Activated CD8-positive, alpha-beta memory T cell treated with anti-CD3 and anti-CD28 coated beads, Interleukin-2, amount 50 U/mL, for 48 hours (primary cell): ENCODE measurements at places on chromosomes 6 and 20.

DNA sequence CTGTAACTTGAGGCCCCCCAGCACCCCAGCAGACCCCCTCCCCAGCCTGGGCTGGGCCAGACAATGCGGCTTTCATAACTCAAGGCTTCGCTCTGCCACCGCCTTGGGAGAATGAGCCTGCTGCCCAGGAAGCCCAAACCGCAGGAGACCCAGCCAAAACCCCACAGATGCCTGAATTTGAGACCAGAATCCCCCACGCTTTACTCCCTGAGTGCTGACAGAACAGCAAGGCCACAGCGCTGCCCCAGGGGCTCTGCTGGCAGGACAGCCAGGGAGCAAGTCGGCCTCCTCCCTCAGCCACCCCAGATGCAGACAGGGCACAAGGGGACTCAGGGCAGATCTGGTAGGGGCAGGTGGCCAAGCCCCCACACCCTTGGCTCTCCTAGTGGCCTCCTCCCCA is 2.2 kb downstream of the MDFI start:
- DNase-seq, result no peak

DNA sequence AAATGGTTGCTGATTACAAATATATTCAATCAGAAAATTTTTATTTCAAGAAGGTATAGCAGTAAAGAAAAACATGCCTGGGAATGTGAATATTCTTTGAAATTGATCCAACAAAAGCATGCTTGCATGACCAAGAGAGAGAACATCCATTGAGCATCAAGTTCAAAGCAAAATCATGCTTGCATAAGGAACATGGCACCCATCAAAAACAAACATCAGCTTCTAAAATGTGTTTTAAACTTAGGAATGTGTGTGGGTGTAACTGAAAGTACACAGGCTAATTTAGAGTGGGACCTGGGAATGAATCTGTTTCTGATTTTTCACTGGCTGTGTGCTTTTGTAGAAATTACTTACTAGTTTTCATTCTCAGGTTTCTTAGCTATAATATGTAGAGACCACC is 5.6 kb downstream of the SLC17A5 start:
- DNase-seq, result no peak

DNA sequence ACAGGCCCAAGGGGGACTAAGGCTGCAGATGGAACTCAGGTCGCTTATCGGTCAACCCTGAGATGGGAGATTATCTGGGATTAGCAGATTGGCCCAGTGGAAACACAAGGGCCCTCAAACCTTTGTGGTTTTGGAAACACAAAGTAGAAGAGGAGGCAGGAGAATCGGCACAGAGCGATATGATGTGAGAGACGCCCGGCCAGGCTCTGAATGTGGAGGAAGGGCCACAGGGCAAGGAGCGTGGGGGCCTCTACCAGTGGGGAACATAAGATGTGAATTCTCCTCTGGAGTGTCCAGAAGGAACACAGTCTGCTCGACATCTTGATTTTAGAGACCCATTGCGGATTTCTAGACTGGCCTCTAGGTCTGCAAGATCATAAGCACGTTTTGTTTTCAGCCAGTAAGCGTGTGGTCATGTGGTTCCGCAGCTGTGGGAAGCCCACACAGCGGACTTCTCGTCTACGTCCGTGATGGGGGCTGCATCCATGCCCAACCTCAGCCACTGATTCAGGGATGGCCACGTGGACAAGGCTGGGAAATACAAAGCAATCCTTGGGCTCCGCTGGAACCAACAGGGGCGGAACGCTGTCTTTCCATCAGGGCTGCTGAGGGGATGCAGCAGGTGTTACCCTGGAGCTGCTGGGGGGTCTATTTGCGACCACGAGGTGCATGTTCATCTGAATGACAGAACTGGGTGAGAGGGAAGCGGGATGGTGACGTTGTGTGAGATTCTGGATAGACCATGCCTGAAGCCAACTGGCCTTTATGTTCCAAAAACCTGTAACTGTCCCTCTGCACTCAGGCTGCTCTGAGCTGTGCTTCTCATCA is 127.6 kb upstream of the PMEPA1 start:
- peak; percentile 40 for DNase-seq

- DNase-seq, result no peak
Measured at GRCh38 chr6:140478631-140479030, 1104.2 kb upstream of the CITED2 start.

GRCh38 chr6:110949679-110950285 is 8.7 kb upstream of the GTF3C6 start:
- no peak for DNase-seq

DNA sequence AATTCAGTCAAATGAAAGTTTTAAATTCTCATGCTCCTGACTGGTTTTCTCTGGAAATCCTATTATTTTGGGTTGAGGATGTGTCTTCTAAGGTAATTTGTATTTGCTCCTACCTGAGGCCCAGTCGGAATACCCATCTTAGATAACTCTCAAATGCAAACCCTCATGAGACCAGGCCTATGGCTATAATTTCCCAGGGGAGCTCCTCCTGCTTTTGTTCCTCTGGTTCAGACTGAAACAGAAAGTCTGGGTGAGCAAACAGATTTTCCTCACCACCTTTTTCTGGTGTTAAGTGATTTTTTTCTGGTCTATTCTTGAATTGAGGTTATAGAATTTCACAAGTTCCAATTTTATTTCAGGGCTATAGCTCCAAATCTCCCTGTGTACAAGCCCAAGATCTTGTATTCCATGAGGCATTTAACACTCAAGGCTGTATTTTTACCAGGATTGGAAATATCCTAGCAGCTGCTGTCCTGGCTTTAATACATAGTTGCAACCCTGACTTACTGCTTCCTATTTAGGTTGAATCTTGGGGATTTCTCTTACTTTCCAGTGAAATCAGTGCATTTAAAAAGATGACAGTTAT is 169.1 kb upstream of the PTCHD4 start:
- no peak for DNase-seq

GRCh38 chr6:166627033-166627874 is at the start of gene RPS6KA2:
Gene RPS6KA2, minus strand, starts transcription at chr6:166627251. Its CDS starts 232 bp downstream, at chr6:166627019.
- DNase-seq, result peak; percentile 99

GRCh38 chr6:33819021-33819420 is 15.2 kb upstream of the MLN start:
- DNase-seq, result no peak

DNA sequence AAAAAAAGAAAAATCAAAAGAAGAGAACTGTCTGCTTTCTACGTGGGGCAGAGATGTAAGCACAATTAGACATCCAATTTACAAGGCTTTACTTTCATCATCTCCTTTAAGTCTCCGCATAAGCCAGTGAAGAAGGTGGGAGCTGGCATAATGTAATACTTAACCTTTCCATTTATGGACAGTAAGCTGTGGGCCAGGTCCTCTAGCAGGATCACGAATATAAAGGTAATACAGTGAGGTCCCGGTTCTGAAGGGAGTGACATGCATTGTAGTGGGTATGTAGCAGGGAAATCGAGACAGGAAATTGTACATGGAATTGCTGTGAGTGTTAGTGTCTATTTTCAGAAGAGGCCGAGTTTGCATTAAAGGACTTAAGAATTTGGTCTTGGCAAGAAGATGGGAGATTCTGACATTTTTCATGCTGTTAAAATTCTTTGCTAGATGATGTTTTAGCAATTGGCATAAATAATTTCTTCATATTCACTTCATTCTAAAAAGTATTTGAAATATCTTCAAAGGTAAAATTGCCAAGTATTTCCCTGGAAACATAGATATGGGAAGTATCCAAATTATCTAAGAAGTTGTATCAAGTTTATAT is 20.4 kb upstream of the POPDC3 start:
- DNase-seq, result no peak

DNA sequence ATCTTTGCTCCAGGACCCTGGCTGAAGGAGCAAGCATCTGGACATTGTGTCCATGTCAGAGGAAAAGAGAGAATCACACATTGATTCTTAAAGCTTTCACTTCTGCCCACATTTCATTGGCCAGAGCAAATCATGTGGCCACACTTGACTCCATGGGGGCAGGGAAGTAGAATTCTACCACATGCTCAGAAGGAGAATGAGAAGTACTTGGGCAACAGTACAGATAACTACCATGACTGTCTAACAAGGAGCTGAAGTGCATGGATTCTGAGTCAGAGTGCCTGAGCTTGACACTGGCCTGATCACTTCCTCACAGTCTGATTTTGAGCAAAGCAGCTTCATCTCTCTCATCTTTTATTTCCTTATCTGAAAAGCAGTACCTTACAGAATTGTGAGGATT is 38.6 kb downstream of the GHRH start:
- DNase-seq, result no peak

DNA sequence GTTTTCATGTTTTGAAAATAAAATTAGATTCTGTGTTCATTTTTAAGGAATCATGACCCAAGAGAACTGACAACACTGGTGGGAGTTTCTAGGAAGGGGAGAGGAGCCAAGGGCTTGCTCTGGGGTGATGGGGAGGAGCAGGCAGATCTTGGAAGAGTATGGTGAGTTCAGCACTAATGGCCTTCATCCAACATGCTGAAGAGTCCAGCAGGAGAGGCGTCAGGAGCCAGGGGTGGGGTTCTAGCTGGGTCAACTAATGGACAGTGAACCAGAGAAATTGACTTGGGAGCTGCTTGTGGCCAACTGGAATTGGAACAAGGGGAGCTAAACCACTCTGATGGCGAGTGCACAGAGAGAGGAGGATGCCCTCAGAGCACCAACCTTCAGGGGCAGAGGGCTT is 107.1 kb downstream of the MRPL14 start:
- DNase-seq, result peak; percentile 15

DNA sequence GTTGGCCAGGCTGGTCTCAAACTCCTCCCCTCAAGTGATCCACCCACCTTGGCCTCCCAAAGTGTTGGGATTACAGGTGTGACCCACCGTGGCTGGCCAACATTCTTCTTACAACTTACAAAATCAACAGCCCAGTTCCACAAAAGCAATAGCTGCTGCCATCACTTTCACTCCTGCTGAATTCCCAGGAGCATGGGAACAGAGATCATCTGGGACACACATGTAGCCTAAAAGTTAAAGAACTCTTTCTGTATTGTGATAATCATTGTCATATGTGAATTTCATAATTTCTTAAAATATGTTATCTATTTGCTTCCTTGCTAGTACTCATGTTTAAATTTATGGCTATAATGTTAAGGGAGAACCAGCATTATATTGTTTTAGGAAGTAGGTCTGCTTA is 51.7 kb downstream of the NCOA6 start:
- no peak for DNase-seq

- no peak for DNase-seq
Measured at GRCh38 chr6:21610341-21610740, 16.8 kb downstream of the SOX4 start.

DNA sequence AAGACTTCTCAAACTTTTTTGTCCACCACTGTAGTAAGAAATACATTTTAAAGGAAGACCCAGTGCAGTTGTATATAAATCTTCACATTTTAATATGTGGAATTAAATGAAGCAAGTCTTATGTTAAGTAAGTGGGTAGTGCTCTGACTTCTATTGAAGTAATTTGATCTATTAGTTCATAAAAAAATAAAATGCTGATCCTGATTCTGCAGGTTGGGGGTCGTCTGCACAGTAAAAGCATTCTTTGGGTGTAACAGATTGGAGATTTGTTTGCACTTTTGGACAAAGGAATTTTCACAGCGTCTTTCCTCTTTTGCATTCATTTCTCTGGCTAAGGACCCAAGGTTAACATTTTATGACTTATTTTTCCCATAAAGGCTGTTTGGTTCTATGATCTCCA is 106.8 kb downstream of the RNF144B start:
- DNase-seq, result no peak

DNA sequence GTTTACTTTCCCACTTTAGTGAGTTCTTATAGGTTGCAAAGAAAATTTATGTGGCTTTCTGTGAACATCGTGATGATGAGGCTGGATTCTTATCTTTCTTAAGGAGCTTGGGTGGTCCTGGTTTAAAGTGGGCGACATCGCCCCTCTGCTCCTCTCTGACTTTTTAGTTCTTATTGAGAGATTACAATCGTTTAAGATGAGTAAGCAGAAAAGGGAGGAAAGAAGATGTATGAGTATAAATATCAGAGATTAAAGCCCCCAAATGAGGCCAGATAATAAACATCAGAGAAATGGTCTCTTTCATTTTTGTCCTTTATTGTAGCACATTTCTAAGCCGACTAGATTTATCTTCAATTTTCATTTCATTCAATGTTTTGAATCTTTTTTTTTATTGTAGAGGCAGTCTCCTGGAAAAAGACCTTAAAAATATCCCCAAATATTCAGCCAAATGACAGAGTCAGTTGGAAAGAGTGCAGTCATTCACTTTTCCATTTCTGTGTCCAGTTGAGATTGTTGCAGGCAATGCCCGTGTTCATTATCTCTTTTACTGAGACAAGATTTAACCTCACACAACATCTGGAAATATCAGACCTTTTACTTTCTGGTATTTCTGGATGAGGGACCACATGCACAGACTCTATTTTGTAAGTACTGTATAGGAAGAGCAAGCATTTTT is 62.0 kb upstream of the PDE7B start:
- DNase-seq, result no peak

DNA sequence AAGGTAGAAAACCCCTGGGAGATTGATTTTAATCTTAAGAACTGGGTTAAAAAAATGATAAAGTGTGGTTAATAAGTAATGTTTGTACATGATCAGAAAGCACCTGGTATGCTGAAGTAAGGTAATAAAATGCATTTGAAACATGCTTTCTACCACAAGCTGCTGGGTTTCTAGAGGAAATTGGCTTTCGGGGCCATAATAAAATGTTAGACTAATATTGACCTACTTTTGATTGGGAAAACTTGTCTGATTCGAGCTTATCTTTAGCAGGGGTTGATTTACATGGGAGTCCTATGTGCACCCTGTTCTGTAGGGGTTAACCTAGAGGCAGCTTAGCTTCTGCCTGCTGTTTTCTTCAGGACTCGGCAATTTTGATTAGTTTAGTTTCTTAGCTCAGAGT is 50.5 kb downstream of the CRYBG1 start:
- no peak for DNase-seq

DNA sequence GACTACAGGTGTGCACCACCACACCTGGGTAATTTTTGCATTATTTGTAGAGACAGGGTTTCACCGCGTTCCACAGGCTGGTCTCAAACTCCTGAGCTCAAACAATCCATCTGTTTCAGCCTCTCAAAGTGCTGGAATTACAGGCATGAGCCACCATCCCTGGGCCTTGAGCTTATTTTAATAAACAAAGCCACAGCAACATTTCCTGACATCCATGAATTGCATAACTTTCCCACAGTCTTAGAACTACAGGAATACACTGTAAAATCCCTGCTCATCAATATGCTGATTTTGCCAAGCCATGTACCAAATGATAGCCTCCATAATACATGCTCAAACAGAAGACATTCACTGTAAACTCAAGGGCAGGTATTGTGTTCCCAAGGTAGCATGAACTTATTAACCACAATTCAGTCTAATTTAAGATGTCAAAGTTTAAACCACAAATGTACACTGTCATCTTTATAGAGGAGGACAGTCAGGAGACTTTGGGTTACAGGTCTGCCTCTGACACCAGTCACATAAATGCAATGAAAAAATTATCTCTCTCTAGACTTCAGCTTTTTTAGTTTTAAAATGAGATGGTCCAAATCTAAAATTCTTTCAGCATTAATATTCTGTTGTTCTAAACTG is 40.0 kb downstream of the NUDT3 start:
- no peak for DNase-seq

GRCh38 chr6:149962461-149963211 is 1.1 kb upstream of the ULBP1 start:
- DNase-seq, result peak; percentile 52

- no peak for DNase-seq
Measured at GRCh38 chr20:35328689-35329088, 36.5 kb upstream of the FAM83C start.
